ENCODE measurements at places on chromosomes 7 and 10. TPM values are rescaled to one million over a fixed set of nuclear protein-coding genes. Genes with fewer than 3 reads are reported as not detected.

The NUTM2E gene
- total RNA-seq: 0.42 TPM

The GIMAP5 gene
- total RNA-seq: 102 TPM

The PRLHR gene
- total RNA-seq: under 0.01 TPM

The GIMAP7 gene
- 44.2 TPM for total RNA-seq

The CDH23 gene
- total RNA-seq: 5.0 TPM

The LRGUK gene
- total RNA-seq: 0.94 TPM

The PPP3CB gene
- total RNA-seq: 13.9 TPM

The NRAP gene
- not detected for total RNA-seq

The RBM20 gene
- total RNA-seq: 1.0 TPM

The DDC gene
- not detected for total RNA-seq

The ATP6V0A4 gene
- not detected for total RNA-seq

The CAV2 gene
- total RNA-seq: 4.1 TPM

The CLEC2L gene
- 0.52 TPM for total RNA-seq

The GRID1 gene
- not detected for total RNA-seq

The C10orf62 gene
- total RNA-seq: not detected

The GJC3 gene
- 0.63 TPM for total RNA-seq

The KLF14 gene
- total RNA-seq: under 0.01 TPM

The SPDYE1 gene
- under 0.01 TPM for total RNA-seq

The SPDYE11 gene
- not detected for total RNA-seq
